Stimulated activated CD4-positive, alpha-beta T cell treated with anti-CD3 and anti-CD28 coated beads, TNF-alpha, amount 100 ng/mL, for 1 hour (primary cell): ENCODE measurements at places on chromosomes 1 and 21.

DNA sequence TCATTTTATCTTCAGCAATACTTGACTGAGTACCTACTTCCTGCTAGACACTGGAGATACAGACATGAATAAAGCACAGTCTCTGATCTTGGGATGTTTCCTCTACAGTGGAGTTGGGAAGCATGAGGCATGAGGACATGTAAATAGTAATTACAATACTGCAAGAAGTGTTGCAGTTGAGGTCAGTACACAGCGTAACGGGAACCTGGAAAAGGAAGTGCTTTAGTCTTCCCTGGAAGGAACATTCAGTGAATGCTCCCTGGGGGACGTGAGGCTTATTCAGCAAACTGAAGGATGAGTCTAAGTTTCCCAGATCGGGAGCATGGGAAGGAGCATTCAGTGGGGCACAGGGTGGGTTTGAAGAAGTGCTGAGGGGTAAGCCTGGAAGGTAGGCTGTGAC lies 112.4 kb downstream of the PIK3R3 start:
- no peak for DNase-seq

GRCh38 chr1:96804648-96805047 lies 83.1 kb downstream of the PTBP2 start:
- DNase-seq: no peak

DNA sequence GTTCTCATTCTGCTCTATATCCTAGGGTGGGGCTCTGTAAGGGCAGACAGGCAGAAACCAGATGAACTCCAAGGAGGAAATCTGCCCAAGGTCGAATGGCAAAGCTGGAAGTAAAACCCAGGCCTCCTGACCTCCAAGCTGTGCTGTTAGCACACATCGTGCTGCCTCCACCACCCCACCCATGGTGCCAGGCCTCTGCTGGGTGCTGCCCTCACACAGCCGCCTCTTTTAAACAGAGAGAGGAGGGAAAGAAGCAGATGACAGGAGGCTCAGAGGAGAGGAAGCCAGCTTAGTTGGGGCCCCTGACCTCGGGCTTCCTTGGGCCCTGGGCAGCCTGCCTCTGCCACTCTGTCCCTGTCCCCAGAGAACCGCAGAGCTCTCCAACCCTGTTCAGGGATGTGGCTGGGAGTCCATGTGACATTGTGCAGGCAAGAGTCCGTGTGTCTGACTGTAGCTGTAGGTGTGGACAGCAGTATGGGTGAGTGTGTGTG lies 1.1 kb downstream of the SYNC start:
- no peak for DNase-seq

GRCh38 chr1:36807262-36807661 lies 227.1 kb downstream of the GRIK3 start:
- DNase-seq: no peak

DNA sequence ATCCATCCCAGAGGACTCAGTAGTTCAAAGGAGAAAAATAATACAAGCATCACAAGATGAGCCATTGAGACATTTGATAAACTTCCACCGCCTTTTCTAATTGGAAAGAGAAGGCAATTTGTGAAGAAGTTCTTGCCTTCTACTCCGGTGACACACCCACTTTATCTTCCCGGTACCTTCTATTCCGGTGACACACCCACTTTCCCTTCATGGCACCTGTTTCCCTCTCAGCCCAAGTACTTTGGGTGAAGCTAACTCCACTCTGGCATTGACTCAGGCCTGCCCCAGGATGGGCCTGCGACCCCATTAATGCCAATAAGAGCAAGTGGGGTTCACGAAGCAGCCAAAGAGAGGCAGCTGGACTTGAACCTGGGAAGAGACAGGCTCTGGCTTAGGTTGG lies 38.2 kb downstream of the CLDN14 start:
- no peak for DNase-seq

DNA sequence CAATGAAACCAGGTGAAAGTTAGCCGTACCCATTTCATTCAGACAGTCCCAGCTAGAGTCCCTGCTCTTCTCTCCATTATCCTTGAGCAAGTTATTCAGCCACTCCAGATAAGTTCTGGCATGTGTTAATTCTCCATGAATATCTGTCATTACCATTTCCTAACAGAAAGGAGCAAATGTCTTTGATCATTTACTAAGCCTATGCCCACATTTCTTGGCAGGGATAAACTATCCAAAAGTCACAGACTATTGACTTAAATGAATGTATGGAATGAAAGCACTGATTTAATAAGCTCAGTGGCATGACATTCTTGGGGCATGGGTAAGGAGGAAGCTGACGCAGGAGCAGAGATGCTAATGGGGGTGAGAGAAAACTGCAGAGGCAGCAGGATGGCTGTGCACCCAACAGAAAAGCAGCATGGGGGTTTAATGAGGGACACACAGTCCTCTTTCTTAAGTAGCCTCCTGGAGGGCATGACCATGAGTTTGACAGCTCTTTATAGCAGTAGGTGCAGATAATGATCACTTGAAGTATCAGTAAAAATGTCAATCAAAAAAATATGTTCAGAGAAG lies 17.6 kb upstream of the DHCR24 start:
- no peak for DNase-seq

DNA sequence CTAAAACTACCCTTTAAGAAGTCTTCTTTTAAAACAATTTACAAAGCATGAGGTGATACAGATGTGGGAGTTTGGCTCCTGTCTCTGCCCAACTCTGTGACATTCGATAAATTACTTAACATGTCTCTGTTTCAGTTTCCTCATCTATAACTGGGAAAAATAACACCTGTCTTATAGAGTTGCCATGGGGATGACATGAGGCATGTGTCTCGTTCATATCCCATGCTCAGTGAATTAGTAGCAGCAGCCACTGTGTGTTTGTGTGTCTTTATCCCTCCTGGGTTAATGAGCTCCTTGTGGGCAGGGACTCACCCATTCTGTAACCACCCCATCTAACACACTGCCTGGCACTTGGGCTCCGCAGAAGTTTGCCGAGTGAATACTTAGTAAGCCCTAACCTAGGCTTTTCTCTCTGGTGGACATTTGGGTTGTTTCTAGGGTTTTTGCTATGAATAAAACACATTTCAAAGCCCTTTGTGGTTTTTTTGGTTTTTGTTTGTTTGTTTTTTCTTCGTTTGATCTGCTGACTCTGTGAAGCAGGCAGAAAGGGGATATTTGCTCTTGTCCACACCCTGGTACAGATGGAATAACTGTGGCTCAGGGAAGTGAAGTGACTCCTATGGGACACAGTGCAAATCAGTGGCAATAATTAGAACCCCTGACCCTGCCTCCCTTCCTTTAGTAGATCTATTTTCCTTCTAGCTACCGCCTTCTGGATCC lies 797 bp upstream of the KCNJ9 start:
- no peak for DNase-seq

GRCh38 chr1:75373542-75374159 lies 237.3 kb downstream of the SLC44A5 start:
- no peak for DNase-seq

- no peak for DNase-seq
Measured at GRCh38 chr1:227900571-227901051, 47.1 kb downstream of the WNT9A start.

DNA sequence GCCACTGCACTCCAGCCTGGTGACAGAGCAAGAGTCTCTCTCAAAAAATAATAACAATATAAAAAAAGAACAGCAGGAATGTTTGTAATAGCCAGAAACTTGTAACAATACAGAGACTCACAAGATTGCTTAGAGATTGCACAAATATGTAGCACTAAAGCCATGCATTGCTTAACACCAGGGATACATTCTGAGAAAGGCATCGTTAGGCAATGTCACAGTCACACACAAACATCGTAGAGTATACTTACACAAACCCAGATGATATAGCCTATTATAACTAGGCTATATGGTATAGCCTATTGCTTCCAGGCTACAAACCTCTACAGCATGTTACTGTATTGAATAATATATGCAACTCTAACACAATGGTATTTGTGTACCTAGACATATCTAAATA lies 45.3 kb downstream of the GPATCH2 start:
- DNase-seq: no peak

DNA sequence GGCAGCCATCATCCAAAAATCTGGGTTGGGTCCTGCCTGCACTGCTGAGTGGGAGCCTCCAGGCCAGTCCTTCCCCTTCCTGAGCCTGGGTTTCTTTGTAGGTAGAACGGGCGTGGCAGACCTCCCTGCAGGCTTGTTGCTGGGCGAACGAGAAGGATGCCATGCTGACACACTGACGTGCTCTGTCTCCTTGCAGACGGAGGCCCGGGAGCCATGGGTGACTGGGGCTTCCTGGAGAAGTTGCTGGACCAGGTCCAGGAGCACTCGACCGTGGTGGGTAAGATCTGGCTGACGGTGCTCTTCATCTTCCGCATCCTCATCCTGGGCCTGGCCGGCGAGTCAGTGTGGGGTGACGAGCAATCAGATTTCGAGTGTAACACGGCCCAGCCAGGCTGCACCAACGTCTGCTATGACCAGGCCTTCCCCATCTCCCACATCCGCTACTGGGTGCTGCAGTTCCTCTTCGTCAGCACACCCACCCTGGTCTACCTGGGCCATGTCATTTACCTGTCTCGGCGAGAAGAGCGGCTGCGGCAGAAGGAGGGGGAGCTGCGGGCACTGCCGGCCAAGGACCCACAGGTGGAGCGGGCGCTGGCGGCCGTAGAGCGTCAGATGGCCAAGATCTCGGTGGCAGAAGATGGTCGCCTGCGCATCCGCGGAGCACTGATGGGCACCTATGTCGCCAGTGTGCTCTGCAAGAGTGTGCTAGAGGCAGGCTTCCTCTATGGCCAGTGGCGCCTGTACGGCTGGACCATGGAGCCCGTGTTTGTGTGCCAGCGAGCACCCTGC lies 1.4 kb downstream of the GJA4 start:
- DNase-seq: no peak

DNA sequence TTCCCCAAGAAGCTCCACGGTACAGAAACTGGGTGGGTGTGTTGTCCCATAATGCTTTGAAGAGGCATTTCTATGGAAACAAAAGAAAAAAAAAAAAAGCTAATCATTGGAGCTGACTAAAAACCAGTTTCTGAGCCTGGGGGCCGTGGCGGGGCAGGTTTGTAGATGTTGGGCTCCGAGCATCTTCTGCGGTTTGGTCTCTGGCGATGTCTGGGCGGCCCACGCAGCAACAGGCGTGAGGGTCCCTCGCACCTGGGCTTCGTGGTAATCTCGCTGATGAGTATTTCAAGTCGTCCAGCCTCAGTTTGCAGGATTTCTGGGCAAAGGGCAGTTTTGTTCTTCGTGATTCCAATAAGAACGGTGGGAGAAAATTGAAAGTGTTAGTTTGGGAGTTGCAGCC lies 6.8 kb downstream of the TP73 start:
- no peak for DNase-seq

GRCh38 chr1:243421784-243422183 lies 165.9 kb downstream of the SDCCAG8 start:
- no peak for DNase-seq

DNA sequence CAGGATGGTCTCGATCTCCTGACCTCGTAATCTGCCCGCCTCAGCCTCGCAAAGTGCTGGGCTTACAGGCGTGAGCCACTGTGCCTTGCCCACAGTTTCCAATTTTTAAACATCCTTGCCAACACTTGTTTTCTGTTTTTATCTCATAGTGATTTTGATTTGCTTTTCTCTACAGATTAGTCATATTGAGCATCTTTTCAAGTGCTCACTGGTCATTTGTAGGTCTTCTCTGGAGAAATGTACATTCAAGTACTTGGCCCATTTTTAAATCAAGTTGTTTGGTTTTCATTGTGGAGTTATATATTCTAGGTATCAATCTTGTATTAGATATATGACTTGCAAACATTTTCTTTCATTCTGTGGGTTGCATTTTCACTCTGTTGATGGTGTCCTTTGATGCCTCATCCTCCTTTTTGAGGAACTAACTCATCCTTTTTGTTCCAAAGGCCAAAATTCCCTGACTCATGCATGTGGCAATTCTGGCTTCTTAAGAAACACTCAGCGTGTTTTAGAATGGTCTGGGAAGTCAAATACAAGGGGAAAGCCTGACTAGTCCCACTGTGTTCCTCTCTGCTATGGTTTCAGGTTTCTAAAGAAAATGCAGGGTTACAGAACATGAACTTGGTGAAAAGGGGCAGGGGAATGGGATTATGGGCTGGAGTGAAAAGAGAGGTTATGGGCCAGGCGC lies 37.3 kb downstream of the PTAFR start:
- DNase-seq: no peak

DNA sequence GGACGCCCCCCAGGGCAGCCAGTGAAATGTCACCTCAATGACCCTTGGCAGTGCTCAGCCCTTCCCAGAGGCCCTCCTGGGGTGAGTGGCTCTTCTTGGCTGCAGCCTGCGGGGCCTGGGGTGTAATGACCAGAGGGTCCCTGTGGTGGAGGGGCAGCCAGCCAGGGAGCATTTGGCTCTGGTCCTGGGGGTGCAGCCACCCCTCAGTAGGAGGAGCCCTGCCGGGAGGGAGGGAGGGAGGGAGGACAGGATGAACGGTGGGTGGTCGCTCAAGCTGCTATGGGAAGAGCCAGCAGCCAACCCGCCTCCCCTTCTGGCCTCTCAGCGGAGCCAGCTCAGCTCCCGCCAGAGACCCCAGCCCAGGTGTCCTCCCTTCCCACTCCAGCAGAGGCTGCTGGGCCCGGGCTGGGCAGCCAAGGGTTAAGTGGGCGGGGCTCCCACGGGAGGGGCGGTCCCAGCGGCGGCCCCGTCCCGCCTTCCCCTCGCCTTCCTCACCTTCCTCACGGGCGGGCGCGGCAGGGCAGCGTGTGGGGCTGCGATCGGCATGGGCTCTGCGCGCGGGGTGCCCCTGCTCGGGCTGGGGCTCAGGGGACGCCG lies 9.0 kb upstream of the PLCH2 start:
- DNase-seq: no peak

DNA sequence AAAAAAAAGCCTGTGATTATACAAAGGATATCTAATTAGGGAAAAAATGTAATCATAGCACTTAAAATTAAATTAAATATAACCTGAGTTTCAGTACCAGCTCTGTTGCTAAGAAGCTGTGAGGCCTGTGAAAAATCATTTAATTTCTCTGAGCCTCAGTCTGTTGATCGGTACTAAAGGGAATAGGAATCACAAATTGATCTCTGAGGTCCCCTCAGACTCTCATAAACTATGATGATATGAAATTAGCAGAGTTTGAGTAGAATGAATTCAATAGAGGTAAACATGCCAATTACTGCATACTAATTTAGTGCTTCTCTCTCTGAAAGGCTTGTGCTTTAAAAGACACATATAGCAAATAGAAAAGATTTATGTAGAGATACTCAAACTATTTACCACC lies 416.8 kb upstream of the NCAM2 start:
- no peak for DNase-seq

DNA sequence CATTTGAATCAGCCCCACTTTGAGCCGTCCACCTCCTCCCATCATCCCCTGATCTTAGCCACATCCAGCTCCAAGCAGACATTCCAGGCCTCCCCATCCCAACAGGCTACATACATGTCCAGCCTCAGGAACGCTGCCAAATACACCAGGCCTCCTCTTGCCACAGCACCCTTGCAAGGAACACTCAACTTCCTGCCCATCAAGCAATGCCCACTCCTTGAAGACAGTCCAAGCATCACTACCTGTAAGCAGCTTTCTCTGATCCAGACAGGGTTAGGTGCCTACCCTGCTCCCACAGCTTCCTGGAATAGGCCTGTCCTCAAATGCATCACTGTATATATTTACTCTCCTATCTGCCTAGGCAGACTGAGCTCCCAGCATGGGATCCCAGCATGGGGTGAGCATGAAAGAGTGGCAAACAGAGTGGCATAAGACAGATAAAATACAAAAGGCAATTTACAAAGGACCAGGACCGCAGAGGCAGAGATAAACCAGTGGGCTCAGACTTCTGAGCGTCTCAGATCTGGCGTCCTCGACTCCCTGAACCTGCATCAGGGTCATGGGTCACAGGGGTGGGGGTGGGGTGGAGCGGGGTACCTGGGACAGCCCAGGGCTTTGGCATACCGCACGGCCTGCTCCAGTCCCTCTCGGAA lies 816 bp downstream of the HYI start:
- no peak for DNase-seq

- no peak for DNase-seq
Measured at GRCh38 chr1:95604771-95605170, 370.8 kb downstream of the RWDD3 start.
